Stimulated activated CD4-positive, alpha-beta T cell treated with anti-CD3 and anti-CD28 coated beads, Interleukin-4, amount 100 ng/mL, for 24 hours (primary cell): ENCODE measurements at places on chromosomes 1 and 21.

GRCh38 chr1:59718064-59718988 is 96.4 kb upstream of the HOOK1 start:
- no peak for DNase-seq

GRCh38 chr1:227769047-227769935 is 34.1 kb downstream of the SNAP47 start:
- no peak for DNase-seq

DNA sequence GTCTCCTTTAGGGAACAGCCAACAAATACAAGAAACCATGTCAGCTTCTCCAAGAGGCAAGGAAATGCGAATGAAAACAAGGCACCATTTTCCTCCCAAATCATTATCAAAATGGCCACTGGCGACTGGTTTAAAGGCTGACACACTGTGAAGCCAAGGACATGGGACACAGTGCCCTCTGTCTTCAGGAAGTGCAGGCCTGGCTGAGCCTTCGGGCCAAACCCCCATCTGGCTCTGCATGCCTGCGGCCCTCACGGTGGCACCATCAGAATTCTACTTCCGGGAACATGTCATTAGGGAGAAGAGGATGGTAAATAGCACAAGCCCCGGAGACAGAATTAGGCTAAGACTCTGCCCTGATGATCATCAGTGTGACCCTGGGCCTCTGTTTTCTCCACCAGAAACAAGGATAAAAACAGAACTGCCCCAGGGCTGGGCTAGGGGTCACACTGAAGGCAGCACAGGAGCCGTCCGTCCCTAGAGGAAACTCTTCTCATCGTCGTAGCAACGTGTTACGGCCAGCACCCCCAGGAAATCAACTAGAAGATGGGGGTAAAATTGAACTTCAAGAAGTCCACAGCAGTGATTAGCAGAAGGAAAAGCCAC is 103.5 kb downstream of the NPHP4 start:
- no peak for DNase-seq

- no peak for DNase-seq
Measured at GRCh38 chr1:89995598-89996449, 914 bp downstream of the ZNF326 start.

DNA sequence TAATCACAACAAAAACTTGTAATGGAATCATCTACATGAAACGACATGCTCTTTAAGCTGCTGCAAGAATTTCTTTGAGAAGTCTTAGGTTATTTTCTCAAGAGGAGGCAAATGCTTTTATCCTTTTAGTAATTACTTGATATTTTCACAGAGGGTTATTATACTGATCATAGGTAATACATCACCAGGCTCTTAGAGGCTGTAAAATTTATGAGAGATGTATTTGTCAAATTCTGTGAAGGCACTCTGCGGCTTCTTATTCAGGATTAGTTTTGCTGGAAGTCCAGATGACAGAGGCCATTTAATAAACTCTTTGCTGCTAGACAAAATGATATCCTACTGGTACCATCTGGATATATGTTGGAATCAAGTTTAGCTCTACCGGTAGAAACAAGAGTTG is 624.3 kb upstream of the BRINP3 start:
- DNase-seq = no peak

GRCh38 chr21:42319376-42319775 is 4.2 kb upstream of the TFF3 start:
- no peak for DNase-seq

GRCh38 chr1:91278754-91279153 is 125.9 kb downstream of the HFM1 start:
- DNase-seq = no peak

DNA sequence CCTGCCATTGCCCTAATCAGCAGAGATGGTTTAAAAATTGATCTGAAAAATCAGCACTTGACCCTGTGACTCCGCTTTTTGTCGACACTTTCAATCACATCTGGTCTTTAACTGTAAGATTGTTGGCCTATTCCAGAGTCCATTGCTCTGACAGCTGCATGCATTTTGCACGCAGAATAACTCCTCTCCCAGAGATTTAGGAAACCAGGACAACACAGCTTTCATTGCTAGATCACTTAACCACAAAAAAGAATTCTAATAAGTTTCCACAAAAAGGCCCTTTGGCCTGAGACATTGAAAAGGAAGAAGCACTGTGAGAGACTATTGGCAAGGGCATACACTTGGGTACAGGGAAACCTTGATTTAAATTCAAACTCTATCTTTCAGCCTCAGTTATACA is 373.1 kb downstream of the TGFB2 start:
- DNase-seq = no peak

DNA sequence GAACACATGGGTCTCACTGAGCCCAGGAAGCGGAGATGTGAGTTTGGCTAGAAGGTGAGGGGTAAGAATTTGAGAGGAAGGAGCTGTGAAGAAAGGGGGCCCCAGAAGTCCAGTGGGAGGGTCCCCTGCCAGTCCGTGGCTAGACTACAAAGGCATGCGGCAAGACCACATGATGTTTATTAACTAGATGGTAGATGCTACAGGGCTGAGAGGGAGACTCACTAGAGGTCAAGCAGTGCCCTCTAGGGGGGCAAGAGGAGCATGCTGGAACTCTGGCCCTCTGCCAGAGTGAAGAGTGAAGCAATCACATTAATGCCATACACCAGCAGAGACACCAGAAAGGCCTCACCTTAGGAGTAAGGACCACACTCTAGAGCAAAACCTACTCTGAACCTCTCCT is 12.2 kb downstream of the KIAA0319L start:
- DNase-seq = peak; percentile 58

GRCh38 chr1:1619917-1620361 is 4.6 kb downstream of the MIB2 start:
- DNase-seq = no peak

DNA sequence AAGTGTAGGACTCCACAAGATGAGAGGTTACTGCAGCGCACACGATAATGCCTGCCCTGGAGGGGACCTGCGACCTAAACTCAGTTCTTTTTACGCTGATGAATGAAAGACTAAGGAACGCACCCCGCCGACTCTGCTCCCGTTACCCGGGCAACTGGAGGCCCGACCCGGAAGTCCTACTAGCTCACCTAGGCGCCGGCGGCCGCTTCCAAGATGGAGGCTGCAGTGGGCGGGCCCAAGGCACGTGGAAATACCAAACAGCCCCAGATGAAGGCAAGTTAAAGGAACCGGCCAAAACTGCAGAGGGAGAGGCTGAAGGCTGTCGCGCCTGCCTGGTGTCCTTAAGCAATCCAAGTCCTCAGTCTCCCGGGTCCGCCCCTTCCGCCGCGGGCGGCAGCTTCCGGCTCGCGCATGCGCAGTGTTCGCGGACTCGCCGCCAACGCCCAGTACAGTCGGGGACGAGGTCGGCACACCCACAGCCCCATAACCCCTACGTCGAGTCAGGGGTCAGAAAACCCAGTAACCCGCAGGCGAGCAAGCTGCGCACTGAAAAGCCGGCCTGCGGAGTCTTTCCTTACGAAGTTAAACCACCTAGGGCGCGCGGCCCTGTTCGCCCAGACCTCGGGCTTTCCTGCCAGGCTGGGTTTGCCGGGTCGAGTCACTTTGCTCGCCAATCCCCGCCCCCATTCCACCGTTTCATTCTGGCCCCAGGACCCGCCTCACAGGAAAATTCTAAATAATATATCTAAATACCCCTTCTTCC is at the start of gene SETD4:
SETD4 (minus strand) TSS at position 368 of the 763 bp plus-strand sequence. CDS start 1,638 bp downstream, outside the sequence.
- peak; percentile 95 for DNase-seq

DNA sequence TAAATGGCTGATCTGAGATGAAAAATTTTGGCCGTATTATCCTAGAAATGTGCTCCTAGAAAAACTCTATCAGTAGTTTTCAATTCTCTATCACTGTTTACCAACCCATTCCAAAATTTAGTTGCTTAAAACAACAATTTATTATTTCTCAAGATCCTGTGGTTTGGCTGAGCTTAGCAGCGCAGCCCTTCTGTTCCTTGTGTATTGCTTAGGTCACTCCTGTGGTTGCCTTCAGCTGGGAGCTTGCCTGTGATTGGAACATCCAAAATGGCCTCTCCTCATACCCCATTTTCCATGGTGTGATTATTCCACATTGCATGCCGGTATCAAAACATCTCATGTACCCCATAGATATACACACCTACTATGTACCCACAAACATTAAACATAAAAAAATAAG is 22.8 kb upstream of the STUM start:
- no peak for DNase-seq

GRCh38 chr1:7912145-7912544 is 28.5 kb downstream of the TNFRSF9 start:
- no peak for DNase-seq

DNA sequence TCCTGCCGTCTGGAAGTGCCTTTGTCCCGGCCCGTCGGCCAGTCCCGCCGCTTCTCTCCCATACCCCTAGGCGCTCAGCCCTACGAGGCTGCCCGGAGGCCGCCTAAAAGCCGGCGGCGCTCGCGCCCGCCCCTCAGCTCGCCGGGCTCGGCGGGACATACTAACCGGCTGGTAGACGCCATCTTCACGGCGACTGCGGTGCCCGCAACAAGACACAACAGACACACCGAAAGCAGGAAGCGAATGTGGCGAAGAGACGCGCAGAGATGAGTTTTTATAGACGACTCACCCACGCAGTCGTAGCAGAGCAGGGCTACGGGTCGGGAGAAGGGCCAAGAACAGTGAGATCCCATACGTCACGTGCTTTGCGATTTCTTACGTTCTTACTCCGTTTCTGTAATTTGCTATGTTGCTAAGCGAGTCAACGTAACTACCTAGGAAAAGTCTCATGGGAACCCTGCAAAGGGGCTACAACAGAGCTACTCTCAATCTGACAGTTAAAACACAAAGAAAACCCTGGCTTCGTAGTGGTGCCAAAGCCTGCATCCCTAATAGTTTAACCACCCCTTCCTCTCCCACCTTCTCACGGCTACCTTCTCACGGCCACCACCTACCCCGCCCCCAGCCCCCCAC is at the start of gene GTF2B:
GTF2B (minus strand) TSS at position 250 of the 633 bp plus-strand sequence; CDS start at position 182, 68 bp downstream.
- peak; percentile 95 for DNase-seq
